ENCODE measurements at places on chromosomes 11 and 22.

DNA sequence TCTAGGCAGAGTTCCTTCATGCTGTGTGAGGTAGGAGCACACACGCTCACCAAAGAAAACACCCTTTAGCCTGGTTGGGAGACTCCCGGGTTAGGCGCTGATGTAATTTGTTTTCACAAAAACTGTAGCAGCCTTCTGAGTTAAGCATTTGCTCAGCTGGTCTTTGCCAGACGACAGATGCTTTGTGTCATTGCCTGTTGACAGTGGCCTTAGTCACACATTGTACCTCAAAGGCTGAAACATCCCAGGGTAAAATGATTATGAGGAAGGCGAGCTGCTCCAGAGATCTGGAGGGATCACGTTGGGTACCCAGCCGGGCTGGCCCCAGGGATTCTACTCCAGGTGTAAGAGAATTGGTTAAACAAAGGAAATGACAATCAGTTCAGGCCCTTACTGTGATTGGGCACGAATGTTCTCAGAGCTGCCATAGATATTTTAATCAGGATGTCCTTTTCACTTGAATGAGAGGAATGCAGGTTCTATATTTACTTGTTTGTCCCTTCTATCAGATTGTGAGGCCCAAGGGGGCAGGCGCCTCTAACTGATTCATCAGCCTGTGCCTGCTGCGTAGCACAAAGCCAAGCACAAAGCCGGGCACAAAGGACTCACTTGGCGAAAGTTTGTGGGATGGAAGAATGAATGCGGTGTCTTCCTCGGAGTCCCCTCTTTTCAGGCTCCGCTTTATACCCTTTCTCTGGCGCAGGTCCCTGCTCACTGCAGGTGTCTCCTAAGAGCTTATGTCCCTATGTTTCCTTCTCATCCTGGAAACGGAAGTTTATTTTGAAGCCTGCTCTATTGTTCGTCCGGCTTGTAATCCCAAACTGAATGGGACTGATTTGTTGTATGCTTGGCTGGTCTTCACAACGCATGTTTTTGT lies 47.1 kb downstream of the ADM start:
- H3K27ac ChIP-seq = peak overlapping the region; percentile 67
- H3K36me3 ChIP-seq = no peaks in the 10 kb centered on the region
- DNase-seq = peak; percentile 87
- H3K4me1 ChIP-seq = peaks cover 32% of the 10 kb centered on the region
- H3K4me3 ChIP-seq = peak overlapping the region; percentile 31
- no peaks in the 10 kb centered on the region for H3K27me3 ChIP-seq

DNA sequence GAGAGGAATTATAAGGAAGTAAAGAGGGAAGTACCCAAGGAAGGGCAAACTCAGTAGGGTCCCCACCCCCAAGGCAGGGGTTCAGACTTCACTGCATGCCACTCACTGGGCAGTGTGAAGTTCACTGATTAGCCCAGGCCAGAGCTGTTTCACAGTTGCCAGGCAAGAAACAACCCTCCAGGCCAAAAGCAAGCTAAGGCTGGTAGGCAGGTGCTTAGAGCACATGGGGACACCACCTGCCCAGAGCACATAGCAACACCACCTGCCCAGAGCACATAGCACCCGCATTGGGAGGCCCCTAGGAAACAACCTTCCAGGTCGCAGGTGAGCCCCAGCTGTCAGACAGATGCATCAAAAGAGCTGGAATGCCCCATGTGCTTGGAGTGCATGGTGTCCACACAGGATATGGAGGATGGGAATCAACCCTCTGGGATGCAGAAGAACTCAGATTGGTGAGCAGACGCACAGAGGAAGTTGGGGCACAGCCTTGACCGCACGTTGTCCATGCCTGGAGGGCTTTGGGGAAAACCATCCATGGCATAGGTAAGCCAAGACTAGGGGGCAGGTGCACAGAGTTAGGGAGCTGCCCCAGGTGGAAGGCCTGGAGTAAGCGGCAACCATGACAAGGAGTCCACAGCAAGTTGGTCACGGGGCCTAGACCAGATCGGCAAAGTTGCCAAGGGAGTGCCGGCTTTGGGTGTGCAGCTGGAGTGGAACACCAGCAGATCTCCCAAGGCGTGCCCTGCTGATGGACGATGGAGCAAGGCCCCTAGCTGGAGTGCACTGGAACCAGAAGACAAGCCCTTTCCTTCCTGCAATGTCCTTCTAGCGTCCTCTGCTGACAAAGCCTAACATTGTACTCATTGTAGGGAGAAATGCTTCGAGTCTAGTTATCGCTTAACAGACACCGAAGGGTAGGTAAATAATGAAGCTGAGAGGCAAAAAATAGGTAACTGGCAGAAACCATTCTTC lies 7.8 kb upstream of the TMEM216 start:
- DNase-seq = no peak
- no peaks in the 10 kb centered on the region for H3K4me1 ChIP-seq
- H3K27ac ChIP-seq = no peak overlapping the region
- no peak overlapping the region for H3K4me3 ChIP-seq
- H3K36me3 ChIP-seq = no peaks in the 10 kb centered on the region

GRCh38 chr11:75265851-75266531 lies 25.4 kb downstream of the TPBGL start:
- no peaks in the 10 kb centered on the region for H3K4me1 ChIP-seq
- H3K27ac ChIP-seq = no peak overlapping the region
- no peaks in the 10 kb centered on the region for H3K27me3 ChIP-seq
- DNase-seq = no peak
- H3K4me3 ChIP-seq = no peak overlapping the region

- peak overlapping the region; percentile 47 for H3K4me3 ChIP-seq
- peak overlapping the region; percentile 56 for H3K27ac ChIP-seq
- H3K4me1 ChIP-seq = peaks cover 11% of the 10 kb centered on the region
- no peaks in the 10 kb centered on the region for H3K27me3 ChIP-seq
- peak; percentile 70 for DNase-seq
Observed at GRCh38 chr11:66317322-66317722, 478 bp upstream of the CD248 start.

DNA sequence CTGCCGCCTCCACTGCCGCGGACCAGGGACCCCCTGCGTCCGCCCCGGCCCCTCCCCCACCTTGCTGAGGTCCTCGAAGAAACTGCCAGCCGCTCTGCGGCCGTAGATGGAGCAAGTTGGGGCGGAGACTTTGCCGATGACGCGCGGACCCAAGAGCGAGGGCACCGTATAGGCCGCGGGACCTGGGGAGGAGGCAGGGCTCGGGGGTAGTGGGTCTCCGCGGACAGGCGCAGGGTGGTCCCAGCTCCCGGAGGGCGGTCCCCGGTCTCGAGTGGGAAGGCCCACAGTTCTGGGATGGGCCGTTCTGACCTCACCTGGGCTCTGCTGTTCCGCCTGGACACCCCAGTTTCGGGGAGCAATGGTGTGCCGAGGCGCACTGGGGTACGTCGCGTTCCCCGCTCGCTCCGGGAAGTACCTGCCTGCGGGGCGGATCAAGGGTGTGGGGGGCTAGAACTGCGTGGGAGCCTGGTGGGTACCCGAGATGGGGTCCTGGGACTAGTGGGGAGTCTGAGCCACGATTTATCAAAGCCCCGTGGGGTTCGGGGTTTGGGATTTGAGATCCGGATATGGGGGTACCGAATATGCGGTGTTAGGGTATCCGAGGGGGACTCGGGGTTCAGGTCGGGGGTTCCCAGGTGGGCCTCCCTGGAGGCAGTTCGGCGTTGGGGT lies 1.2 kb upstream of the TYMP start:
- H3K27ac ChIP-seq = no peak overlapping the region
- peaks cover 2% of the 10 kb centered on the region for H3K4me1 ChIP-seq
- peaks cover 9% of the 10 kb centered on the region for H3K27me3 ChIP-seq
- no peak for DNase-seq
- H3K36me3 ChIP-seq = no peaks in the 10 kb centered on the region
- H3K4me3 ChIP-seq = no peak overlapping the region

- DNase-seq = no peak
- H3K36me3 ChIP-seq = peaks cover 1% of the 10 kb centered on the region
- H3K4me3 ChIP-seq = no peak overlapping the region
- no peaks in the 10 kb centered on the region for H3K27me3 ChIP-seq
- no peak overlapping the region for H3K27ac ChIP-seq
Observed at GRCh38 chr22:46794067-46794466, 31.6 kb downstream of the TBC1D22A start.

GRCh38 chr11:118820412-118821357 lies 29.7 kb upstream of the DDX6 start:
- H3K27ac ChIP-seq = no peak overlapping the region
- H3K4me3 ChIP-seq = no peak overlapping the region
- no peaks in the 10 kb centered on the region for H3K36me3 ChIP-seq
- no peaks in the 10 kb centered on the region for H3K4me1 ChIP-seq
- DNase-seq = no peak
- no peaks in the 10 kb centered on the region for H3K27me3 ChIP-seq

DNA sequence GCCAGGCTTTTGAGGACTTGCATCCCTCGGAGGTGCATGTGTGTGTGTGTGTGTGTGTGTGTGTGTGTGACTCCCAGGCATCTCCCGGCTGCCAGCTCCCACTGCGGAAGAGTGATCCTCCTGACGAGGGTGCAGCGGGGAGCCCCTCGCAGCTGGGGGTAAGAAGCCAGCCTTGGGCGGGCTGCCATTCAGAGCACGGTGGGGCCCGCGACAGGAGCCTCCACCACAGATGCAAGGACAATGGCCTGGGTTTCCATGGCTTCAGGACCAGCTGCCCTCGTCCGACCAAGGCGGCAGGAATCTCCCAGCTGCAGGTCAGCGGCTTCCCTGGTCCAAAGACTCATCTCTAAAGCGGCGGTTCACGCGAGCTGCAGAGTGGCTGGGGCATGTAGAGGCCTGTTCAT lies 908.5 kb downstream of the BRD1 start:
- H3K27ac ChIP-seq = no peak overlapping the region
- H3K36me3 ChIP-seq = no peaks in the 10 kb centered on the region
- H3K4me3 ChIP-seq = no peak overlapping the region
- H3K27me3 ChIP-seq = peaks cover 30% of the 10 kb centered on the region
- H3K4me1 ChIP-seq = no peaks in the 10 kb centered on the region

GRCh38 chr22:46992121-46992731 lies 229.8 kb downstream of the TBC1D22A start:
- H3K4me1 ChIP-seq = no peaks in the 10 kb centered on the region
- H3K4me3 ChIP-seq = no peak overlapping the region
- H3K27me3 ChIP-seq = no peaks in the 10 kb centered on the region
- no peak for DNase-seq
- H3K27ac ChIP-seq = no peak overlapping the region

- no peak overlapping the region for H3K27ac ChIP-seq
- no peaks in the 10 kb centered on the region for H3K4me1 ChIP-seq
- no peak overlapping the region for H3K4me3 ChIP-seq
- no peaks in the 10 kb centered on the region for H3K36me3 ChIP-seq
Observed at GRCh38 chr11:107769189-107769588, 57.3 kb upstream of the SLN start.

DNA sequence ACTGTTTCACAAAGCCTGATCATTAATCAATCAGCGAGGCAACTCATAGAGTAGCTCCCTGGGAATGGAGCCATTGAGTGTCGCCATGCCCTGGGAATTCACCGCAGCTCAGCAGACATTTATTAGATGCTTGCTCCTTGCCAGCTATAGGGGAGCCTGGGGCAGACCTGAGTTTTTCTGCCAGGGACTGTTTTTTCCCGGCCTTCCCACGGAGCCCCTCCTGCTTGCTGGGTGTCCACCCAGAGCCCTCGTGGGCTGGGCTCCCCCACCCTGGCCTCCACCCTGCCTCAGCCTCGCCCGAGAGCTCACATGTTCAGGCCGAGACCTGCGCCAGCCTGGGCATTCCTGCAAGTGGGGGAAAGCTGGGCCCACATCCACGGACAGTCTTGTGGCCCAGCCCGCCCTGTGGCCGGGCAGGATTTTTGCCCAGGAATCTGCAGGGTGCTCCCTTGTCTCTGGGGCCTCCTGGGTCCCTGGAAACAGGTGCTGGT lies 64.9 kb downstream of the SMIM38 start:
- H3K27ac ChIP-seq = no peak overlapping the region
- no peak for DNase-seq
- H3K36me3 ChIP-seq = no peaks in the 10 kb centered on the region

GRCh38 chr11:10809373-10810160 lies 841 bp upstream of the EIF4G2 start:
- H3K27me3 ChIP-seq = no peaks in the 10 kb centered on the region
- peaks cover 11% of the 10 kb centered on the region for H3K4me1 ChIP-seq
- H3K4me3 ChIP-seq = peak overlapping the region; percentile 98
- peak; percentile 42 for DNase-seq
- H3K27ac ChIP-seq = peak overlapping the region; percentile 99

DNA sequence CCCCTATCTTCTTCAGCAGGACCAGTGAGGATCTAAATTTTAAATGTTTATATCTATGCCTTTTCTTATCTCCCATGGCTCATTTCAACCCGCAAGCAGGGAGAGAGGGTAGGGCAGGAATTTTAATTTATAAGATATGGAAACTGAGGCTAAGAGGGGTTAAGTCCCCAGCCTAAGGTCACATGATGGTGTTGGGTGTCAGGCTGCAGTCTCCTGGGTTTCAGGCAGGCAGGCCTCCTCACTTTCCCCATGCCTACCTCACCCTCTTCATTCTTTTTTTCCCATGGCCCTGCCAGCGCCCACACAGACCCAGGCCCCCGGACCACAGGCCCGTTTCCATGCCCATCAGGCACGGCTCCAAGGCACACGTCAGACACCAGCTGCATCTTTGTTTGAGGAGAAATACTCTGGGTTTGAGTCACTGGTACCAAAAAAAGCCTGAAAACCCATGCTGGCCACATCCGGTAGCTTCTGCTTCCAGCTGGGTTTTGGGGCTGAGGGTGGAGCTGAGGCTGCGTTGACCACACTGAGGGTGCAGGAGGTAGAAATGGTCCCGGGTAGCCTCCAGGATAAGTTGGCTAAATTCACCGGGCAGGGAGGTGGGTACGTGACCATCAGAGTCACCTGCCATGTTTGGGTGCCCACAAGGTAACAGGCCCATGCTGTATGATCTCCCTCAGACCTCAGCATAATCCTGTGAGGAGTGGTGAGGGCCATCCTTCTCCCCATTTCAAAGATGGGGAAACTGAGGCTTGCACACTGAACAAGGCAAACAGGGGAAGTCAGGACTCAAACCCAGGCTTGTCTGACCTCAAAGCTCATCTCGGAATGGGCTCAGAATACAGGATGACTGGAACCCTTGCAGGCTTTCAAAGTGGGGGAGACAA lies 7.5 kb downstream of the CRYBB1 start:
- DNase-seq = peak; percentile 78
- no peak overlapping the region for H3K4me3 ChIP-seq
- no peaks in the 10 kb centered on the region for H3K36me3 ChIP-seq
- peaks cover 28% of the 10 kb centered on the region for H3K4me1 ChIP-seq

DNA sequence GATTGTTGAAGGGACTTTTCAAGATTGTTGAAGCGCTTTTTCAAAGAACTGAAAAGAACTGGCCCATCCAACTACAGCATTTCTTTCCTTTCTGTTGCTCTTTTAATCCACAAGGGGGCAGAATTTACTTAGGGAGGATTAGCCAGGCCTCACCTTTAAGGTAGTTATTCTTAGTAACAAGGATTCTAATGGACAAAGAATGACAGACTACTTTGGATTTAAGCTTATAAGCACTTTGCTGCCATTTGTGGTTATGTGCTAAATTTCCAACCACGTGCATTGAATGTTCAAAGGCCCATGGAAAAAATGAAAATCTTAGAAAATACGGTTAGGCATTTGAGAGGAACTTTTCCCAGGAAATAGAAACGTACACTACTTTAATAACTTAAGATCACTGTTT lies 49.5 kb upstream of the HSPA8 start:
- no peaks in the 10 kb centered on the region for H3K36me3 ChIP-seq
- no peaks in the 10 kb centered on the region for H3K27me3 ChIP-seq
- no peaks in the 10 kb centered on the region for H3K4me1 ChIP-seq
- DNase-seq = no peak

All from SJCRH30 (cell line).